ENCODE measurements at places on chromosomes 7 and 10. TPM values are rescaled to one million over a fixed set of nuclear protein-coding genes. Genes with fewer than 3 reads are reported as not detected.

DNA sequence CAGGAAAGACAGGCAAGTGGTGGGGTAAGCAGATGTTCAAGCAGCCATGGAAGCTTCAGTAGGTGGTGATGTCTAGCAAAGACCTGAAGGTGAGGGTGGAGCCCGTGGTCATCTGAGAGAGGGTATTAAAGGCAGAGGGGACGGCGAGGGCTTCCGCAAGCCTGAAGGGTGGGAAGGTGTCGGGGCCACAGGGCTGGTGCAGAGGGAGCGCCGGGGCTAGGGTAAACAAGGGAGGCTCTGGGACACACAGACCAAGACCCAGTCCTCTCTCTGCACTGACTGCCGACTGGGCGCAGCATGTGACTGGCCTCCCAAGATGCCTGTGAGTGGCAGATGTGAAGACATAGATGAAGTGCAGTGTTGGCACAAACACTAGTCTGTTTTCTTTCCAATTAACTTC is 132.4 kb downstream of the PKD1L1 start:
- H3K4me3 ChIP-seq, result no peak overlapping the region
- DNase-seq, result no peak
- no peak overlapping the region for H3K27ac ChIP-seq
- H3K36me3 ChIP-seq, result no peaks in the 10 kb centered on the region
- H3K27me3 ChIP-seq, result peaks cover 40% of the 10 kb centered on the region

CAMK1D gene
- 0.24 TPM for total RNA-seq

GRCh38 chr10:26622891-26623290 is 74.6 kb upstream of the PDSS1 start:
- no peaks in the 10 kb centered on the region for H3K36me3 ChIP-seq
- H3K4me3 ChIP-seq, result no peak overlapping the region
- no peak overlapping the region for H3K27ac ChIP-seq
- no peak for DNase-seq

DNA sequence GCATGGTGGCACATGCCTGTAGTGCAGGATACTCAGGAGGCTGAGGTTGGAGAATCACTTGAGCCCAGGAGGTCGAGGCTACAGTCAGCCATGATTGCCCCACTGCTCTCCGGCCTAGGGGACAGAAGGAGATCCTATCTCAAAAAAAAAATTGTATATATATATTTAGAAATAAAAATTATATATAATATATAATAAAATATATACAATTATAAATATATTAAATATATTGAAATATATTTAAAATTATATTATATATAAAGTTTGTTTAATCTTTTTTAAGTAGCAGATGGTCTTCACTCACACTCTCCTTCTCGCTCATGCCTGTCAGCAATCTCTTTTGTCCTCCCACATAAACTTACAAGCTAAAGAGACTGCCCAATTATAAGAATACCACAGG is 58.5 kb downstream of the LMBR1 start:
- H3K27me3 ChIP-seq, result no peaks in the 10 kb centered on the region
- H3K4me1 ChIP-seq, result no peaks in the 10 kb centered on the region
- no peak for DNase-seq
- no peak overlapping the region for H3K27ac ChIP-seq
- no peak overlapping the region for H3K4me3 ChIP-seq
- peaks cover 46% of the 10 kb centered on the region for H3K36me3 ChIP-seq

- no peak overlapping the region for H3K27ac ChIP-seq
- no peaks in the 10 kb centered on the region for H3K4me1 ChIP-seq
- H3K4me3 ChIP-seq, result no peak overlapping the region
- no peak for DNase-seq
- H3K36me3 ChIP-seq, result no peaks in the 10 kb centered on the region
These were observed 84.0 kb upstream of the FAM3C start for GRCh38 chr7:121480058-121480457.

GRCh38 chr10:115093776-115094408 is 727 bp downstream of the ATRNL1 start:
- H3K27me3 ChIP-seq, result no peaks in the 10 kb centered on the region
- H3K36me3 ChIP-seq, result no peaks in the 10 kb centered on the region
- no peak overlapping the region for H3K27ac ChIP-seq
- H3K4me3 ChIP-seq, result no peak overlapping the region
- no peaks in the 10 kb centered on the region for H3K4me1 ChIP-seq
- DNase-seq, result no peak

DNA sequence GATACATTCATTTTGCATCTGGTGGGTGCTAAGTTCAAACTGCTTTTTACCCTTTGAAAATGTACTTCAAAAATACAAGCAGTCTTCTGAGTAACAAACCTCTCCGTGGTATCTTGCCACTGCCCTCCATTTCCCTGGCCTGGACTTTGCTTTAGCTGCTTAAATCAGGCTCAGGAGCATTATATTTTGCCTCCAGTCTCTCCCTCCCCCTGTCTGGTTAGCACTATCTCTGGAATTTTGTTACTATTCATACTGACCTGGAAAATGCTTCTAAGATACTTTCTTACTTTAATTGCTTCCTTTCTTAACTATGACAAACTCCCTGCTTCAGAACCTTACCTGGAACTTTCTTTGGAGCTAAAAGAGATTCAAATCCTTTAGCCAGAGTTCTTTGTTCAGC is 369.8 kb downstream of the GFRA1 start:
- no peak overlapping the region for H3K4me3 ChIP-seq
- H3K27me3 ChIP-seq, result no peaks in the 10 kb centered on the region
- H3K4me1 ChIP-seq, result no peaks in the 10 kb centered on the region
- no peaks in the 10 kb centered on the region for H3K36me3 ChIP-seq

LIPN gene
- total RNA-seq, result not detected

DNA sequence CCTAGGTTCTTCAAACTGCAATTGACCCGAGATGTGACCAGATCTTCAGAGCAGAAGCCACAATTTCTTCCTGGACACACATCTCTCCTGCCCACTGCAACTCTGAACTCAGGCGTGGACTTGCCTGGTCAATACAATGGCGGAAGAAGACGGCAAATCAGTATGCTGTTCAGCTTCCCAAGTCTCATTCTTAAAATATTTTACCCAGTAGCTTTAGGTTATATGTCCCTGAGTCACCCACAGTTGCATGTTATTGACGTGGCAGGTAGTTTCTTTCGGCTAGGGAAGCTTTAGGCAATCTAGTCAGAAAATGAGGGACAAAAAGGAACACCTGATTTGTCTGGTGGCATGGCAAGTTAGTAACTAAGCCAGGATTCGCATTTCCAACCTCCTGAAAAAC is 22.5 kb downstream of the CEP41 start:
- H3K36me3 ChIP-seq, result no peaks in the 10 kb centered on the region
- H3K27me3 ChIP-seq, result peaks cover 2% of the 10 kb centered on the region
- H3K4me1 ChIP-seq, result no peaks in the 10 kb centered on the region
- DNase-seq, result no peak
- no peak overlapping the region for H3K27ac ChIP-seq

- H3K36me3 ChIP-seq, result no peaks in the 10 kb centered on the region
- DNase-seq, result no peak
- H3K4me3 ChIP-seq, result no peak overlapping the region
- no peak overlapping the region for H3K27ac ChIP-seq
These were observed 5.5 kb downstream of the TACC2 start for GRCh38 chr10:121994429-121994941.

Data from K562 (cell line).